ENCODE measurements at places on chromosomes 3 and 15. TPM values are rescaled to one million over a fixed set of nuclear protein-coding genes. Genes with fewer than 3 reads are reported as not detected.

DNA sequence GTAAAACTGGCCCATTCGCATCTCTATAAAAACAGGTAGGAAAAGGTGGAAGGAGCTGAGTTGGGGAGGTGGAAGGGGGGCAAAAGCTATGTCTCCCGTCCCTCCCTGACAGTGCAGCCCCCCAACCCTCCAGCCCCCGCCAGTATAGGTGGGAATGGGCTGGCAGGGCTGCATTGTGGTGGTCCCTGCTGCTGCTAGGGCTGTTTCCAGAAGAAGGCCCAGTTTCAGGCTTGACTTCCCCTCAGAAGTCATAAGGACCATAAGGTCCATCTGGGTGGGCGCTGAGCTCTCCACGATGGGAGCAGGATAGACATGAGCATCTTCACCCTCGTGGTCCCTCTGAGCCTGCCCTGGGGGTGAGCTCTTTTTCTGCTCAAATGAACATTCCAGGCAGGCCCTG is 44.2 kb downstream of the APBA2 start:
- DNase-seq, result no peak

DNA sequence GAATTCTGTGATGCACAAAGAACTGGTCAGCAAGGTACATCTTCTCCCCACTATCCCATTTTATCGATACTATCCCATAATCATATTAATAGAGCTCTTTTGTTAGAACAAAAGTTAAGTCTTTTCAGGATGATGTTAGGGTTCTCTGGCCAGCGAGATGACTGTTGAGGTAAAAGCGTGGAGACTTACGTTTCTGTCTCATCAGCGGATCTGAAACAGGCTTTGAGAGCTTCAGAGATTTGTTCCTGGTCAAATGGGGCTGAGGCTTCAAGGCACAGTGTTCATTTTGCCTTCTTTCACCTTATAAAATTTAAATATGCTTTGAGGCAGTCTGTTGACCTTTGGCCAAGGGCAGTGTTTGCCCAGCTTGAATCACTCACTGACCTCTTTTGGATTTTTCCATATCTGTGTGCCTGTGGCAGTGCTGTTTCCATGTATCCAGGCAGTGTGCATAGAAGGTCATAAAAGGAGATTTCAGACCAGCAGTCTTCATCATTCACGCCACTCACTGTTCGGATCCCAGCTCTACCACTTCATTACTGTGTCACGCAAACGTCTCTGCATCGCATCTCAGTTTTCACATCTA is 3.1 kb downstream of the ADAMTSL3 start:
- no peak for DNase-seq

- no peak for DNase-seq
Measured at GRCh38 chr3:124373524-124373923, 356.7 kb upstream of the UMPS start.

Gene CCDC9B
- total RNA-seq, result 13.1 TPM

Gene NFKBIZ
- total RNA-seq, result 69.4 TPM

Gene PLS1
- 418 TPM for total RNA-seq

Gene HRG
- 0.25 TPM for total RNA-seq
